ENCODE measurements at places on chromosomes 5 and 9.

GRCh38 chr5:10490927-10491672 lies 49.4 kb downstream of the ROPN1L start:
- DNase-seq = no peak

DNA sequence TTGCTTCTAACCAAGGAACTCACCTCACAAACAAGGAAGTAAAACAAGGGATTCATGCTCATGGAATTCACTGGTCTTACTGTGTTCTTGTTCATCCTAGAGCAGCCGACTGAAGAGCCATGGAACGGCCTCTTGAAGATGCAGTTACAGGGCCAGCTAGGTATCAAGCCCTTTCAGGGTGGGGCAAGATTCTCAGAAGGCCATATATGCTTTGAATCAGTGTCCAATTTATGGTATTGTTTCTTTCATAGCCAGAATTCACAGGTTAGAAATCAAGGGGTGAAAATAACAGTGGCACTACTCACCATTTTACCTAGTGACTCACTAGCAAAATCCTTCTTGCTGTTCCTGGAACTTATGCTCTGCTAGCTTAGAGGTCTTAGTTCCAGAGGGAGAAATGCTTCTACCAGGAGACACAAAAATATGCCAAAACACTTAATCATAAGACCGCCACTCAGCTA lies 159.5 kb upstream of the CDH10 start:
- no peak for DNase-seq

- DNase-seq = no peak
These were observed 308.5 kb downstream of the MAT2B start for GRCh38 chr5:163813900-163814299.

DNA sequence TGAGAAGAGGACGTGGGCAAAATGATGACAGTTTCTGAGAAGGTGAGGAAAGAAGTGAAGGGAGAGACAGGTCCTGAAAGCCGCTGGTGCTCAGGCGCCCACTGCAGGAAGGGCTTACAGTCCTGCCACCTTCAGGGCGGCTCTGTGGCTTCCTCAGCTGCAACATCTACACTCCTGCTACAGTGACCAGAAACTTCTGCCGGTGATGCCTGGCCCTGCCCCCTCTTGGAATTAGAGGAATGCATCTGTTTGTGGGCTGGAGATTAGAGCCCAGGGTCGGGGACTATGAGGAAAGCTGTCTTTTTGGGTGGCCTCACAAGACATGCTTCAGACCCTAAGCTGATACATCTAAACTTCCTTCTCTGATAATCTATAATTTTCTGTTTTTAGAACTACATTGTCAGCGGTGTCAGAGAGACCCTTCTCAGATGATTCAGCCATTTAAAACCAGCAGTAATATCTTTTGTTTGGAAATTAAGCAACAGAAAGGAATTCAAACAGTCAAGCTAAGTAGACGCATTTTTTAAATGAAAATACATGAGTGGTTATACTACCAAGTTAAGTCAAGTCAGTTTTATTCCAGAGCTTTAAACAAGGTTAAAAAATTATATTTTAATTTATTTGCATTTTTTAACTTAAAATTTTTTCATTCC lies 30.4 kb downstream of the PRDM6 start:
- DNase-seq = no peak

DNA sequence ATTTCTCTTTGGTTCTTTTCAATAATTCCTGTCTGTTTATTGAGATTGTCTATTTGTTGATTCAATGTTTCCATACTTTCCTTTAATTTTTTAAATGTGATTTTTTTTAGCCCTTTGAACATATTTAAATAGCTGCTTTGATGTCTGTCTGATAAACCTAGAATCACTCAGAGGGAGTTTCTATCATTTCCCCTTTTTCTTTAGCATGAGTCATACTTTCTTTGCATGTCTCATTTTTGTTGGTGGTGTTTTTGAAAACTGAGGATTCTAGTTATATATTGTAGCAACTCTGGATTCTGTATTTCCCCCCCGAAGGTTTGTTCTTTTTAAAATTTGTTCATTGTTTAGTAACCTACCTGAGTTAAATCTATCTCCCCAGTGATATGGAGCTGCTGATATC lies 24.2 kb upstream of the ZNF618 start:
- DNase-seq = no peak

GRCh38 chr5:171624396-171624795 lies 161.2 kb upstream of the SMIM23 start:
- DNase-seq = no peak

DNA sequence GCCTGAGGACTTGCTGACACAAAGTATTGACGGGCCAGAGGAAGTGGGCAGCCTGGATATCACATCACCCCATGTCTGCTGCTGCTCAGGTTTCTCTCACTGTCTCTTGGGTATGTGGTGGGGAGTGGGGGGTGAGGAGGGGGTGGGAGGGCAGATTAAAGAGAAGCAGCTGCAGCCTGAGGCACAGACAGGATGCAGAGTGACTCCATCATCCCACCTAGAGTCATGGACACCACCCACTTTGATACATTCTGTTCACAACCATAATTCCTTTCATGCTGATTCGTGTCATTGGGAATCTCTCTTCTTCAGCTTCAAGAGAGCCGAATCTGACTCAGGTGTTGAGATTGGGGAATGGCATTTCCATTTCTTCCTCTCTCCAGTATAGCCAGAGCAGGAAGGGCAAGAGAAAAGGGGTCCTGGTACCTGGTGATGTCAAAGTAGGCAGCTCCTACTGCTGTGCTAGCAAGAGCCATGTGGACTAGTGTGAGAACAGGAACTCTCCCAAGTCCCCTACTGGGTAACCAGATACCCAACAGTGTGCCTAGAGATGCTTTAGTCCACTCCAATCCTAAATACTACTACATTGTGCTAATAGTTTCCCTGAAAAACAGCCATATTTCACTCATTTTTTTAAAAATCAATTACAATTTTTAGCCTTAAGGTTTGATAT lies 22.4 kb downstream of the GRAMD2B start:
- DNase-seq = no peak

DNA sequence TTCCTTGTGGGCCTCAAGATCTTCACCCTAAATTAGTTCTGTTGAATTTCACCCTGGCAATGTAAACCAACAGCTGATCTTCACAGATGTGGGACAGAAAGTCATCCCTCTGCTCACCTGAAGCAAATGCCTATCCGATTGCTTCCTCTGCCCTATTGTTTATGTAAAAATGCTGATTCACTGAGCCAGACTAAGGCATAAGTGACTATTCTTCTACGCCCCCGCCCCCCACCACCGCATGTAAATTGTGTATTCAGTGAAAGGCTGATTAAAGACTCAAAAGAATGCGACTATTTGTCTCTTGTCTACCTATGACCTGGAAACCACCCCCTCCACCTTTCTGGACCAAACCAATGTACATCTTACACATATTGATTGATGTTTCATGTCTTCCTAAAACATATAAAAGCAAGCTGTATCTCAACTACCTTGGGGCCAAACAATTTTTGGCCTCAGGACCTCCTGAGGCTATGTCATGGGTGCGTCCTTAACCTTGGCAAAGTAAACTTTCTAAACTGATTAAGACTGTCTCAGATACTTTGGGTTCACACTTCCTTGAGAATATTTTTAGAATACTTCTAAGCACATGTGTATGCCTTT lies 129.7 kb upstream of the BOD1 start:
- no peak for DNase-seq

DNA sequence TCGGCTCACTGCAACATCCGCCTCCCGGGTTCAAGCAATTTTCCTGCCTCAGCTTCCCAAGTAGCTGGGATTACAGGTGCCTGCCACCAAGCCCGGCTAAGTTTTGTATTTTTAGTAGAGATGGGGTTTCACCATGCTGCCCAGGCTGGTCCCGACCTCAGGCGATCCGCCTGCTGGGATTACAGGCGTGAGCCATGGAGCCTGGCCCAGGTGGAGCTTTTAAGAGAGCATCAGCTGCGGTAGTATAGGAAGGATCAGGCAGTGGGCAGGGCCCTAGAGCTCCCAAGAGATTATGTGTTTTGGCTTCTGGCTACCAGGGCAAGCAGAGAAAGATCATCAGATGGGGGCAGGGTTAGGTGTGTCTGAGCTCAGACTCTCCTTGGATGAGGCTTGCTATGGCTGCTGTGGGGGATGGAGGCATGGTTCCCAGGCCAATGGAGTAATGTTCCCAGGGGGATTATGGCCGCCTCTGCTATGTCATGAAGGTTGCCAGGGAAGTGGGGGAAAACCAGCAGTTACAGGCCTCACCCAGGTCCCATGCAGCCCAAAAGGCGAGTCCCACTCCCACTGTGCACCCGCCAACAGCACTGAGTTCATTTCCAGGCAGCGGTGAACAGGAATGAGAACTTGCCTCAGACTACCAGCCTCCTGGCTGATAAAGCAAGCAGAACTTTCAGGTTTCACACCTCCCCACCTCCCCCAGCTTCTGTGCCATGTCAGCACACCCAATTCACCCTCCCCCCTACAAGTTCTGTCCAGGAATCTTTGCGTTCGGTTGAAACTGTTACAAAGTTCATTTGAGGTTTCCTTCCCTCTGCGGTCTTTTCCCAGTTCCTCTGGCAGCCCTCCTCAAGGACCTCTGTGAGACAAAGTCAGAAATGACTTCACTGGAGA lies 507.6 kb downstream of the SPATA31D1 start:
- DNase-seq = no peak

DNA sequence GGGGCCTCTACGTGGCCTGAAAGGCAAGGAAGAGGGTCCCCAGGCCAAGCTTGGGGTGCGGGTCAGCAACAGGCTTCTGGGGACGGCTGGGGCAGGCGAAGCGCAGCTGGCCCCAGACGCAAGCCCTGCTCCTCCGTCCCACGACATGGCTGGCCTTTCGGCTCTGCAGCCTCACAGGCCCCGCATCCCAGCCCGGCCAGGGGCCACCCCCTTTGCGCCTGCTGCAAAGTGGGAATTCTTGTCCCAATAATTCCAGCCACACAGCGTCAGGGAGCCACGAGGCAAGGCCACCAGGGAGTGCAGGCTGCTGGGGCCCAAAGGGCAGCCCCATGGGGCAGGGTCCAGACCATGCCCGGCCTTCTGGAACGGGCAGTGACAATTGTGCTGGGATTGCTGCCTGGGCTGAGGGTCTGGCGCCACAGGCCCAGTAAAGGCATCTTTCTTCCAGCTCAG lies 1.1 kb upstream of the ENTPD2 start:
- DNase-seq = no peak

DNA sequence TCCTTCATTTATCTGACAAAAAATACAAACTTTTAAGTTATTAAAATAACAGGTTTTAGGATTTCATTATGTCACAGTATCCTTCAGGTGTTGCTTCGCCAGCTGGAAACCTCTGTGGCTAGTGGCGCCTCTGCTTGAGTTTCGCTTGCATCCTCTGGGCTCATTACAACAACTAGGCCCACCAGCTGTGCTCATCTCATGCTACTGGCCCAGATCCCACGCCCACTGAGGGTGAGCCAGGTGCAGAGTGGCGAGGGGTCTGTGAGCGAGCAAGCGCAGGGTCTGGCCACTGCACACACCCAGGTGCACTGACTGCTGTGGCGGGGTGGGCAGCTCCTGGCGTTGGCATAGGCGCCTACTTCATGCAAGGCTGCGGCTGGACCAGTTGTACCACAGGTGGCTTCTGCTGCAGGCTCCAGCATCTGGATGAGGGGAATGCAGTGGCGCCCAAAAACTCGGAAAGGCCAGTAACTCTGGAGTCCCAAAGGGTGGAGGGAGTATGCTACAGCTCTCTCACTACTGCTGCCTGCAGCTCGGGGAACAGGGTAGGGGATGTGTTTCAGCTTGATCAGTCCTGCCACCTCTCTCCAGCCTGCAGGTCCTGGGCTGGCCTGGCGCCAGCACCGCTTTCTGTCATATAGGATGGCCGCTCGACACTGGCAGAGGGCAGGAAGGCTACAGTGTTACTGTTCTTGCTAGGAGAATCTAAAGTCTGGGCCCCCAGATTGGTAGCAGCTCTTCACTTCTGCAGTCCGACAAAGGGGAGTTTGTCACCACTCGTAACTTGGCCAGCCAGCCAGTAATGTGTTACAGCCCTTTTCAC lies 452.1 kb downstream of the TUSC1 start:
- no peak for DNase-seq

- DNase-seq = no peak
These were observed 1619.6 kb upstream of the WWC1 start for GRCh38 chr5:166671811-166672210.

- DNase-seq = no peak
These were observed 23.1 kb downstream of the POLR1E start for GRCh38 chr9:37508834-37509206.

DNA sequence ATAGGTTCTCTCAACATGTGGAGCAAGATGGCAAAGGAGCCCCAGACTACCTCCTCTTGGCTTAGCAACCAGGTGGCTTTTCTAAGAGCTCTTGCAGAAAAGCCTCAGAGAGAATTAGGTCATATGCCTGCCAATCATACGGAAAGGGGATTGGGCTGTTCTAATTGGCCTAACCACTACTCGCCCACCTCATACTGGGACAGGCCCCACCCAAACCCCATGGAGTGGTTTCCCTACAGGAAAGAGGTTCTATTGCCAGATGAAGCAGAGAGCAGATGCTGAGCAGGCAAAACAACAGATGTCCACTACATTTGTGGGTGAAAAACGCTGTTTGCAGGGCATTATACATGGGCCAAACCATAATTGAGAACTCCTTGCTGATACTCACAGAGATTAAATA lies 29.0 kb downstream of the ABLIM3 start:
- DNase-seq = no peak

DNA sequence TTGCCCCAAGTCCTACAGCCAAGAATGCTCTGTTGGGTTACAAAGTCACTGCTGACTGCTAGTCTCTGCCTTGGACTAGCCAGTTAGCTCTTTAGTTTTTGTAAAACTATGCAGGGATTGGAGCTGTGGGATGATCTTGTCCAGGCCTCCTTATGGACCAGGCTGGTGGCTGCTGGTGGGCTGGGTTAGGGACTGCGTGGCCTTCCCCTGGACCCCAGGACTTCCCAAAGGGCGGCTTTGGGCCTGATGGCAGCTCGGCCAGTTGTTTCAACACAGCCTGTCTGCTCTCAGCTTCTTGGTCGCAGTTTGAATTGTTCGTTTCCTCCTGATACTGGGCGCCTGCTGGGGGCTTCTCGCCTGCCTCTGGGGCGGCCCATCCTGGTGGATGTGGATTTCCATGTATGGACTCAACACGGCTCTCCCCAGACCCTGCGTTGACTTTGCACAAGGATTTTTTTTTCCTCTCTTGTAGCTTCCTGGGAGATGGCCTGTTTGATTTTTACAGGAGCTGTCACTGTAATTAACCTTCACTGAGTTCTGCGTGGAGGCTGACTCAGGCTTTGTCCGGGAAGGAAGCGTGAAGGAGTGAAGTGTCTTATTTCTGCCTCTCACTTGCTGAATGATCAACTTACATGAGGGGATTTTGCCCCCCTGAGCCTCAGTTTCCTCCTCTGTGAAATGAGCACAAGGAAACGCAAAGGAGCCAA lies 91.9 kb upstream of the NEURL1B start:
- DNase-seq = no peak

DNA sequence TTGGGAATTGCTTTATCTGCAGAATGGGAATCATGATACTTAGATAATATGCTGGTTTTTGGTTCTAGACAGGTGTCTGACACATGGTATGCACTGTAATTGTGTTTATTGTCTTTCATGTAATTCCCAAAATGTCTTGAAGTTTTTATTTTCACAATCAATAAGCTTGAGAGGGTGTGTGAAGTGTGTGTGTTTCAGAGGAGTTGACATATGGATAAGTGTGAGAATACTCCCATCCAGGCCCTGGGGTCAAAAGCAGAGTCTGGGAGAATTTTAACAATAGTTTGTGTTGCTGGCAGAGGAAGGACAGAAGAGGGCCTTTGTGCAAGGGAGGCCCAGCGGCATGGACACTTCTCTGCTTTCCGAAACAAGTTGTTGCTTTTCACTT lies 8.4 kb downstream of the PRDM6 start:
- DNase-seq = no peak

- no peak for DNase-seq
These were observed 34.8 kb downstream of the HMGXB3 start for GRCh38 chr5:150035139-150035895.

All from CD4-positive, alpha-beta T cell treated with Interleukin-6 at 100 ng/mL for 8 hours (primary cell).